Chondrocyte (in vitro differentiated cells): ENCODE measurements at places on chromosomes 7 and 10.

GRCh38 chr10:60948851-60949250 lies 4.9 kb upstream of the RHOBTB1 start:
- DNase-seq: no peak

GRCh38 chr10:6299234-6299633 lies 96.5 kb downstream of the PFKFB3 start:
- DNase-seq: no peak

DNA sequence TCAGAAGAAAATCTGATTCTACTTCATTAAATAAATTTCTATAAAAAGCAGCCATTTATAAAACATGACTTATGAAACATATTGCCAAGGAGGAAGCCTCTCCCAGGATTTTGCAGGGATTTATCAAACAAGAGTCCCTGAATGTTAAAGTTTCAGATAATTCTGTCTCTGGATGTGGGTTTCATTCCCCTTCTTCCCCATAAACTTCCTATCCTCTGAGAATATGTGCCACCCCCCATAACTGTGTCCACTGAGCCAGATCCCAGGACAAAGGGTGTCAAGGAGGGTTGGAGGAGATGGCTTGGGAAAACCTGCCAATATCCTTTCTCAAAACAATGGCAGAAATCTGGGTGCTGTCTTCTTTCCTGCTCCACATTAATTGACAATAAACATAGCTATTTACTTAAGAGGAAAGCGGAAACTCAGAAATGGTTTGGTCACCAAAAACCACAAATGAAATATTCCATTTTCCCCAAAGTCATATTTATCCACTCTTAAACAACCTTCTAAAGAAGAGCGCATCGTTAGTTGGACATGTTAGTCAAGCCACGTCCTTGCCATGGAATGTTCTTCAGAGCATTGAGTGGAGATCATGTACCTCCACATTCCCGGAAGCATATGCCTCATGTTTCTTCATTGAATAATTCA lies 54.3 kb upstream of the AKR1E2 start:
- no peak for DNase-seq

DNA sequence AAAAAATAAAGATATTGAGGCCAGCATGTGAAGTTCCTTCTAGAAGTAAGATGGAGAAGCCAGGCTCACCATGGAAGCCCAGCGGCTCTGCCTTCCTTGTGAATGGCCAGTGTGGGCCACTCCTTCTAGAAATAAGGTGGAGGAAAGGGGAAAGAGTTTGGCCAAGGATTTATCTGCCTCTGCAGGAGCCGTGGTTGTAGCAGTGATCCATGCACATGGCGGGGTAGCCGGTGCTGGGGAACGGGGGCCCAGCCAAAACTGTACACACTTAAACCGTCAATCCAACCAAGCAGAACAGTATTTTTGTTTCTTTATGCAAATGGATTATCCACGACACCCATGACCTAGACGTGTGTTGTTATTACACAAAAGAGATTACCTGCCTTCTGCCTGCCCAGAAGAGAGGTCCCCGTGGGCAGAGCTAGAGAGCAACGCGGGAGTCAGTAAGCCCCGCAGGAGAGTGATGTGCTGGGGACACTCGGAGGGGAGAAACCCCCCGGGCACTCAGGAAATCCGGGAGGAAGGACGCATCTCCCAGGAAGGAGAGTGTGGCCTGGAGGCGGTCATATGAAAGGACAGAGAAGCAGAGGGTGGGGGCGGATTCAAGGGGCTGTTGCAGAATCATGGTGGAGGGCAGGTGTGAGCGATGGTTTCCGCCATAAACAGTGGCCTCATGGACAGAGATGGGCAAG lies 218.4 kb upstream of the PPP2R2D start:
- peak; percentile 48 for DNase-seq

- DNase-seq: no peak
Observed at GRCh38 chr10:45548068-45548467, 124.5 kb downstream of the ZFAND4 start.

- no peak for DNase-seq
Observed at GRCh38 chr7:132435016-132435990, 141.0 kb downstream of the PLXNA4 start.

- no peak for DNase-seq
Observed at GRCh38 chr7:132234711-132235110, 341.6 kb downstream of the PLXNA4 start.

GRCh38 chr10:25059990-25060389 lies 43.6 kb downstream of the THNSL1 start:
- no peak for DNase-seq

DNA sequence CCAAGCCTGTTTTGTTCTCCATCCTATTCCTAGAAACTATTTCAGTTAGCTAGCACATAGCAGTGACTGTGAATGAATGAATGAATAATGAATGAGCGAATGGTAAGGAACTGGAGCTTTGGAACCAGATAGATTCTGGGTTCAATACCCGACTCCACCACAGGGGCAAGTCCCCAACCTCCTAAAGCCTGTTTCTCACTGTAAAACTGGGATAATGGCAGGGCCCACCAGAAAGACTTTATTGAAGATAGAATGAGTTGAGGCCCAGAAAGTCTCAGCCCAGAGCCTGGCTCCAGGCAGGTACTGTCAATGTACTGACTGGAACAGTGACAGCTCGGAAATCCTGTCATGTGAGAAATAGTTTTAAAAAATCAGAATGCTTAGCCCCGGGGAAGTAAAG lies 1.1 kb upstream of the CDH23 start:
- no peak for DNase-seq

DNA sequence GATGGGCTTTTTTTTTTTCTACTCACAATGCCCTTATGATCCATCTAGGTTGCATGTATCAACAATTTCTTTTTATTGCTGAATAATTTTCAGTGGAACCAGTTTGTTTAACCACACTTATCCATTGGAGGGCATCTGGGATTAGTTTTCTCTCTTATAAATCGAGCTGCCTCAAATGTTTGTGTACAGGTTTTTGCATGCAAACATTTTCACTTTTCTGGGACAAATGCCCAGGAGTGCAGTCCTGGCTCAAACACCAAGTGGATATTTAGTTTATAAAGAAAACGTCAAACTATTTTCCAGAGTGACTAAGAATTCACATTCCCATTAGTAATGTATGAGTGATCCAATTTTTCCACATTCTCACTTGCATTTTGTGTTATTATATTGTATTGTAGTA lies 313.4 kb downstream of the CXCL12 start:
- no peak for DNase-seq

GRCh38 chr10:6154566-6154965 lies 48.2 kb upstream of the PFKFB3 start:
- DNase-seq: no peak

DNA sequence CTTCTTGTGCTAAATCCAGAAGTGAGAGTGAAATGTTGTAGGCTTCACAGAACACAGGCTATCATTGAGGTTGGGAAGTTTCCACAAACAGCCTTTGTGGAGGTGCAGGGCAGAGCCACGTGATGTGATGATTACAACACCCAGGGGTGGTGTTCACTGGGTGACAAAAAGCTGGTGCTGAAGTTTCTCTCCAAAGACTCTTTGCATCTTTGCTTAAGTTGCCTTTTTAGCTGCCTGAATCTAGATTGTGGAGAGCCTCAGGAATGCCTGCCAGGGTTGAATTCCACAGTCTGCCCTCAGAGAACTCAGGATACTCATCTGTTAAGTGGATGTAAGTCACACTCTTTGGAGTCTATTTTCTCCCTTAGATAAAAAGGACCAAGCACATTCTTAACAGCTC lies 56.3 kb downstream of the PLXNA4 start:
- no peak for DNase-seq

- DNase-seq: no peak
Observed at GRCh38 chr7:130113887-130114286, 43.6 kb downstream of the KLHDC10 start.

DNA sequence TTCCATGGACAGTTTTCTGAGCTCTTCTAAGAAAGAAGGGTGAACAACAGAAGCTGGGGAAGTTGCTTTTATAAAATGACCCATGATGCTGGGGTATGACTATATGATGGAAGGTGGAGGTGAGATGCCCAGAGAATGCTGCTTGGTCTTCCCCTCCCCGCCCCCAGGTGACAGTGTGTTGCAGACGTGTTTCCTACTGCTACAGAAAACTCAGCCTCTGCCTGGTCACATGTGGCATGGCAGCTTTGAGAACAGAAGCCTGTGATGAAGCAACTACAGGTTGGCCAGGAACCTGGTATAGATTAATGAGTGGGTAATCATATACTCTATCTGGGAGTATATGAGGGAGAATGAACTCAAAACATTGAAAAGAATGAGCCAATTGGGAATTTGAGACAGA lies 67.1 kb downstream of the MTURN start:
- no peak for DNase-seq

DNA sequence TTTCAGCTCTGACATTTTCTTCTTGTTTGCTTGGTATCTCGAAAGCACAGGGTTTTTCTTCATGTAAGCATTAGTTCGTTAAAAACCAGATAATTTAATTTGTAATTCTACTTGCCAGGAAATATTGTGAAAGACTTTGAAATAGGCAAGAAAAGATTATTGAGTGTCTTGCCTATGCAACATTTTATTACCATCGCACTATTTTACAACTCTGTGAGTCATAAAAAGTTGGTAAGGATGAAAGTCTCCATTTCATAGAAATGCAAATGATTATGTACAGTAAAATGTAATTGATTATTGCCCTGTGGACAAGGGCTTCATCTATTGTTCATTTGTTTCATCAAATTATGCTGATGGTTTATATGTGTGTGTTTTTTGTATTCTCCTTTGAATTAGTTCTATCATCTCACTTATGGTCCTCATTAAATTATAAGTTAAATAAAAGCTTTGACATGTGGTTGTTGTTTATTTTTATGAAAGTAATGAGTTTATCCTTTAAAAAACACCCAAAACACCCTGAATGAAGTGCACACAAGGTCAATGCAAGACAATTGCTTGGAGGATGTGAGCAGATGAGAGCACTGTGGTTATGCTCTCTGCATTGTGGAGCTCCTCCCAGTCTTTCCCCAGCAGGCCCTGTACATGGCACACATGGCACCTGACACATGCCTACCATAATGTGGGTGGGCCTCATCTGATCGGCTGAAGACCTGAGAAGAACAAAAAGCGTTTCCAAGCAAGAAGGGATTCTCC lies 230.8 kb downstream of the CXCL12 start:
- no peak for DNase-seq

- DNase-seq: no peak
Observed at GRCh38 chr7:77327067-77327931, 88.8 kb downstream of the GSAP start.

GRCh38 chr7:47685151-47685550 lies 103.2 kb upstream of the TNS3 start:
- DNase-seq: no peak

- no peak for DNase-seq
Observed at GRCh38 chr10:30581779-30582380, 47.7 kb downstream of the LYZL2 start.

- no peak for DNase-seq
Observed at GRCh38 chr10:98012644-98013043, 17.8 kb downstream of the CRTAC1 start.

- DNase-seq: no peak
Observed at GRCh38 chr10:129953119-129954051, 10.7 kb downstream of the EBF3 start.

DNA sequence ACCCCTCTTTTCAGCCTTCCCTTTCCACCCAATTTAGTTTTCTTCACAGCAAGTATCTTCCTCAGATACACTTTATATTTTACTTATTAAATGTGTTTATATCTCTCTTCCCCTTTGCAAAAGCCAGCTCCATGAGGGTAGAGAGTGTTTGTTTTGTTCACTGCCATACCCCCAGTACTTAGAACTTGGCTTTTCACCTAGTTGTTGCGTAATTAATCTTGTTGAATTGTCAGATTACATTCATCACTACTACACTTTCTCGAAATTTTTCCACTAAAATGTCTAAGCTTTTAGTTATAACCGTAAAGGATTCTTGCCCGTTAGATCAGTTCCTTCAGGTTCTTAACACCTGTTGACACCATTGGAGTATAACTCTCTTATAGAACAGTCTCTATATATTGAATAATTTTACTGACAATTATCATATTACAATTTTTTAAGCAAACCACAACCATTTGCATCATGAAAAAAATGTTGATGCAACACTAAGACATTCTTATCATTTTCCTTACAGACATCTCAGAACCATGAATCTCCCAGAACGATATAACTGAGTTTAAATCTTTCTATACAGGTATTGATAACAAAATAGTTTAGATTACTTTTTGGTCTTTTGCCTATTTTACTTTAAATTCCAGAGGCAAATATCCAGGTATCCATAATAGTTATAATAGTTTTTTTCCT lies 29.9 kb downstream of the VWDE start:
- DNase-seq: no peak

- no peak for DNase-seq
Observed at GRCh38 chr7:2715341-2716231, 27.6 kb downstream of the AMZ1 start.

DNA sequence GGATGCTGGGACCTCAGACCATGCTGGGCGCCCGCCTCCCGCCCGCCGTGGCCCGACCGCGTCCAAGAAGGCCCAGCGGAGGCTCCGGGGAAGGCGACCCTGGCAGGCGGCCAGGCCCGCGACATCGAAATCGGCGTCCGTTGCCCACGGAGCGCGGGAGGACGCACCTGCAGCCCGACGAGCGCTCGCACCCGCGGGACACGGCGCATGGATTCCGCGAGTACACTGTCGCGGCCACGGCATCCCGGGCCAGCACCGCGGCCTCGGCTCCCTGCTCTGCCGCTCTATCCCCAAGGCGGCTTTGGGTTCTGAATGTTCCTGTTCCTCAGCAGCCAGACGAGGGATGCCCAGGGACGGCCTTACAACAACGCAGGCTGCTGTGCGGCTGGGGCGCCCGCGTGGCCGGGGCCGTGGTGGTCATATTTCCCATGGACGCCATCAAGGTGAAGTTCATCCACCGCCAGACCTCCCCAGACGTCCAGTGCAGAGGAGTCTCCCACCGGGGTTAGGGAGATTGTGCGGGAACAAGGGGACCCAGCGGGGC lies 67.5 kb upstream of the ZNF722 start:
- DNase-seq: no peak

DNA sequence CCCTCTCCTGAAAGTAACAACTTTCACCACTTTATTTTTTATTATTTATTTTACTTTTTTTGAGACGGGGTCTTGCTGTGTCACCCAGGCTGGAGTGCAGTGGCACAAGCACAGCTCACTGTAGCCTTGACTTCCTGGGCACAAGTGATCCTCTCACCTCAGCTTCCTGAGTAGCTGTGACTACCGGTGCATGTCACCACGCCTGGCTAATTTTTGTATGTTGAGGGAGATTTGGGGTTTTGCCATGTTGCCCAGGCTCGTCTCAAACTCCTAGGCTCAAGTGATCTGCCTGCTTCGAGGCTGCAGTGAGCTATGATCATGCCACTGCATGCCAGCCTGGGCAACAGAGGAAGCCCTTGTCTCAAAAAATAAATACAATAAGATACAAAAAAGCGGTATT lies 14.9 kb upstream of the SLIT1 start:
- DNase-seq: no peak
